Dermis blood vessel endothelial cell (primary cell): ENCODE measurements at places on chromosomes 6 and 20.
A peak's percentile ranks its signal among the peaks of the same experiment; 100 is the strongest.

- peak; percentile 13 for DNase-seq
These were observed 34.3 kb downstream of the FARS2 start for GRCh38 chr6:5295623-5296022.

- DNase-seq, result no peak
These were observed 22.2 kb downstream of the SAMHD1 start for GRCh38 chr20:36929290-36929689.

DNA sequence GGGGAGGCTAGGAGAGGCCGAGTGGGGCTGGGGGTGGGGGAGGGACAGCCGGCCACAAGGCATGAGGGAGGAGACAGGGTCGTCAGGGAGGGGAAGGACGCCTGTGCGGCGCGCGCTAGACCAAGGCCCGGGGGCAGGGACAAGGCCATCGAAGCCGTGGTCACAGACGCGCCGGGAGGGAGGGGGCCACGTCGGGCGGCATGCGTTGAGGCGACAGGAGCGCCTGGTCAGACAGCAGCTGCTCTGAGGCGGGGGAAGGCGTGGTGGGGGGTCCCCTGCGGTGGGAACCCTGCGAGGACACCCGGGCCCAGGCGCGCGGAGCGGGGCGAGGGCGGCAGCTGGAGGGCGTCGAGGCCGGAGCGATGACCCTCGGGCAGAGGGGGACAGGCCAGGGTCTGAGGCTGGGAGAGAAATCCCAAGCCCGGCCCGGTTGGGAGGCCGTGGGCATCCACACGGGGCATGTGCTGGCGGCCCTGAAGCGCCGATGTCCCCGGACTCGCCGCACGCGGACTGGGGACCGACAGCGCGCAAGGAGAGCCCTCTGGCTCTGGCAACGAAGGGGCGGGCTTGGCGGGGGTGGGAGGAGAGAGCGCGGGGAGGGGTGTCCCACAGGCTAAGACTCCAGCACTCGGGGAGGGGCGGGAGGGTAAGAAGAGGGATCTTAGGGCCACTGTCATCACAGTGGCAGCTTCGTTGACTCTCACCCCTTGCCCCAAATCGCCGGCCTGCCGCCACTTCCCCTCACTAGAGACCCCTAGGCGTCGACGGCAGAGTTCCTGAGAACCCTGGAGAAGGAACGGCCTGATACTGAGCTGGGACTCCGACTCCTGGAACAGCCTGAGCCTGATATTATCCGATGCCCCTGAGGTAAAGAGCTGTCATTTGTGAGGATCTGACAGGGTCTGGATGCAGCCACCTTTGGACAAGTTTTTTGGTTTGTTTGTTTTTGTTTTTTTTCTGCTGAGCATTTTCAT is 5.0 kb downstream of the TMEM239 start:
- DNase-seq, result no peak

GRCh38 chr6:31169123-31169857 is 1.2 kb downstream of the POU5F1 start:
- DNase-seq, result no peak

DNA sequence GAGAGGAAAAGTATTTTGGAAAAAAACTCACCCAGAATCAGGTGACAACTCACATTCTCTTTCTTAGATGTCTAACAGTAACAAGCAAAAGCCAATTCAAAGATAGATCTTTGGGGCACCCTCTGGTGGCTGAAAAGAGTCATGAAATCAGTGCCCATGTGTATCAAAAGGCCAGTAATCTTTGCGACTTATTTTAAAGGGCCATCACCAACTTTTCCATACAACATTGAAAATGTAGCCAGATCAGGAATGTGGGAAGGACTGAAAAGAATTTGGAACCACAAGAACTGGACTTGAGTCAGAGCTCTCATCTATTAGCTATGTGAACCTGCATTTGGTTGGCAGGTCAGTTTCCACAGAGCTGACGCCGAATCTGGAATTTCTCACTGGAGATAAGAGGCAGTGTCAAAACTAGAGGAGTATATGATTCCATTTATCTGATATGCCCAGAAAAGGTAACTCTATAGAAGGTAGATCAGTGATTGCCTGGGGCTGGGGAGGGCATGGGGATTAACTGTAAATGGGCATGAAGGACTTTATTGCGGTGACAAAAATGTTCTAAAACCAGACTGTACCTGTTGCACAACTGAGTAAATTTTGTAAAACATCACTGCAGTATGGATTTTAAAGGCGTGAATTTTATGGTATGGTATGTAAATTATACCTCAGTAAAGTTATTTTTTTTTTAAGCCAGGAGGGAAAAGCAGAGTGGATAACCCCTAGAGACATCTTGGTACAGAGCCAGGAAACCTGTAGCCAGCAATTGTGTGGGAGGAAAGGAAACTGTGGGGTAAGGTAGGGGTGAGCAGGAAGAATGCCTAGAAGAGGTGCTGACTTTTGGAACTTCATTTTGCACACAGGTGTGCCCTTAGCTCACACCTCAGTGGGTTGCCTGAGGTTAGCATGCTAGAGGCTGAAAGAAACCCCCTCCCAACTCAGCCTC is 117.1 kb upstream of the ASF1A start:
- peak; percentile 85 for DNase-seq

- DNase-seq, result no peak
These were observed 44.2 kb upstream of the RIPPLY2 start for GRCh38 chr6:83808926-83809325.

DNA sequence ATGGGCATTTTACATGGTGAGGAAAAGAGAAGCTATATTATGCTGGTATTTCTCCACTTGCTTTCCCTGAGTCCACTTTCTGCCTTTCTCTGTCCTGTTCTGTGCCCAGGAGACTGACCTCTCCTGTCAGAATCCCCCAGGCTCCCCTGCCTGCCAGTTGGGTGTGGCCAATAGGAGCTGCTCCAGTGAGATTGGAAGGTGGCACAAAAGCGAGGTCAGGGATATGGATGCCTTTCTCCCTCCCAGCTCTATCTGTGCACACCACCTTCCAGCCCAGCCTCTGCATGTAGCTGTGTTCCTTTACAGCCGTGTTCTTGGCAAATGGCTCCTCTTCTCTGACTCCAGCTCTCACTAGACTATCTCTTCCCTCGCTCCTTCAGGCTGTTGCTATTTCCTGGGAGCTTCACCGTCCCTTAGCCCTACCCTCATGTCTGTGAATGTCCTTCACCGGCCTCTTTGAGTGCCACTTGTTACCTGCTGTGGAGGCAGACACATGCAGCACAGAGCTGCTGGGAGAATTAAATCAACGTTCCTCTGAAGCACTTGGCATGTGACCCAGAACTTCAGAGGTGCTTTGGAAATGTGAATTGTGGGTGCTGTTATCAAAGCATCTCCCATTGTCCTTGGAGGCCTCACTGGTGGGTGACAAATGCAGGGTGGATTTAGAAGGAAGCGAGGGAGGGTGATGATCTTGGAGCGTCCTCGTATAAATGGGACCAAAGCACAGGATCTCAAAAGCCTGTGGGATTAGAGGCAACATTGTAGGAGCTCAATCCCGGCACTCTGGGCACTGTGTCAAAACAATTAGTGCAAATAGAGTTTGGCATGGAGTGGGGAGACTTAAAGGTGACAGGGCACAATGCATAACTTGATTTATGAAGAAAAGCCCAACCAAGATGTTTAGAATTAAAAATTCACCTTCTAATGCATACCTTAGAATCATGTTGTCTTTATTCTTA is 28.9 kb upstream of the RALGAPA2 start:
- no peak for DNase-seq

- no peak for DNase-seq
These were observed 189.0 kb upstream of the SOX4 start for GRCh38 chr6:21404577-21404976.

GRCh38 chr6:87654875-87655454 is 47.1 kb downstream of the AKIRIN2 start:
- no peak for DNase-seq

GRCh38 chr6:108203189-108204112 is 37.6 kb downstream of the NR2E1 start:
- no peak for DNase-seq

DNA sequence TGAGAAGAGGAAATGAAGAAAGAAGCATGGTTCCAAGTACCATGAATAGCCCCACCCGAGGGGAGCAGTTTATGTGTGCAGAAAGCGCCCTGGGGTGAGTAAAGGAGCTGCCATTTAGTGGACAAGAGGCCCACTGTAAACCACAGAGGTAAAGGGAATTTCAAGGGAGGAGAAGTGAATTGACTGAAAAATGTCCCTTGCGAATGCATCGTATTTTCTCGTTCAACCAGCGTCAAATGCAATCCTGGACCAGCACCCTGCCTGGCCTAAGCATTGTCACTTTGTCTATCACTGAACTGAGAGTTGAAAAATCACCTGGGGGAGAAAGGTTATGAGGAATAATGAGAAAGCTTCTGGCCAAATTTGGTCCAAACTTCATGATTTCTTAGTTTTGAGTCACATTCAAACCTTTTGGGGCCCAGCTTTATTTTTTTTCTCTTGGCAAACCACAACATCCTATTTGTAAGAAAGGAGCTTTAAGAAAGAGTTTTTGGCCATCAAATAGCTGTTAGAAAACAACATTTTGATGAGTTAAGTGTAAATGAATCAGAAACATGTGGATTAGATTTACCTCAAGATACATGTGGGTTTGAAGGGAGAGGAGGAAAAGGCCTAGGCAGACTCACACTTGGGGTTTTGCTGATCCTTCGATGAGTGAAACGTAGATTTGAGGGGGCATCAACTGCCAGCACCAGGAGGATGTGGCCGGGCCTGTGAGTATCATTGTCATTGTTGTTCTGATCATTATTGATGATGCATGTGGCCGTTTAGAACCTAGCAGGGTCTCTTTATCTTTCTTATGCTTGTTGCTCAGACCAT is 214.0 kb downstream of the CLIC5 start:
- no peak for DNase-seq

DNA sequence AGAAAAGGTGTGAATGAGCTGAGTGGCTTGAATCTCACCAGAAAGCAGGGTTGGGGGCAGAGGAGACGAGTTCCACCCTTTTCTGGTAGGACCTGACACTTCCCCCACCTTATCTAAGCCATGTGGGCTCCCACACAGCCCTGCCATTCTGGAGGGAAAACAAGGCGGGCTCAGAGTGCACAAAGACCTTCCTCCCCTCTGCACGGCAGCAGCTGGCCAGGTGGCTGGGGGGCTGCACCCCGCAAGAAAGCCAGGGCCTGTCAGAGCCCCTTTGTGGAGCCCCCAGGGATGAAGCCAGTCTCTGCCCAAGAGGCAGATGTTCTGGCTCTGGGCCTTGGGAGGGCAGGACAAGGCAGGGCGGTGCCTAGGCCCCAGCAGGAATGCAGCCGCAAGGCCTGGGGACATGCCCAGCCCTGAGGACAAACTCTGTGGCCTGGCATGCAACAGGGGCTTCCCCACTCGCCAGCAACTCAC is 48.4 kb upstream of the DSN1 start:
- DNase-seq, result no peak

- no peak for DNase-seq
These were observed 138.4 kb downstream of the ELOVL4 start for GRCh38 chr6:79808921-79809320.

GRCh38 chr20:26208296-26209091 is 511.8 kb upstream of the ZNF337 start:
- DNase-seq, result peak; percentile 0

DNA sequence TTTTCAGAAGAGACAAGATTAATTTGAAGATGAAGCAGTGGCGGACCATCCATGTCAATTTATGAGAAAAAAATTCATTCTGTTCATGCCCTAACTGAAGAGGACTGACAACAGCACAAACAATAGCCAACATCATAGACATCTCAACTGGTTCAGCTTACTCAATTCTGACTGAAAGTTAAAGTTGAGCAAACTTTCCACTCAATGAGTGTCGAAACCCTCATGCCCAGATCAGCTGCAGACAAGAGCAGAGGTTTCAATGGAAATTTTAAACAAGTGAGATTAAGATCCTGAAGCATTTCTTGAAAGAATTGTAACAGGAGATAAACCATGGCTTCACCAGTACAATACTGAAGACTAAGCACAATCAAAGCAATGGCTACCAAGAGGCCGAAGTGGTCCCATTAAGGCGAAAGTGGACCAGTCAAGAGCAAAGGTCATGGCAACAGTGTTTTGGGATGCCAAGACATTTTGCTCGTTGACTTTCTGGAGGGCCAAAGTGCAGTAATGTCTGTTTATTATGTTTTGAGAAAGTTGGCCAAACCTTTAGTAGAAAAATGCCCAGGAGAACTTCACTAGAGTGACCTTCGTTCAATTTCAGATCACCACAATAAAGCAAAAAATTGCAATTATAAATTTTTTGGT is 6.1 kb upstream of the SFT2D1 start:
- no peak for DNase-seq

- DNase-seq, result no peak
These were observed 467.4 kb upstream of the CITED2 start for GRCh38 chr6:139841794-139842215.

GRCh38 chr6:144149558-144149893 is 791 bp upstream of the STX11 start:
- DNase-seq, result no peak

DNA sequence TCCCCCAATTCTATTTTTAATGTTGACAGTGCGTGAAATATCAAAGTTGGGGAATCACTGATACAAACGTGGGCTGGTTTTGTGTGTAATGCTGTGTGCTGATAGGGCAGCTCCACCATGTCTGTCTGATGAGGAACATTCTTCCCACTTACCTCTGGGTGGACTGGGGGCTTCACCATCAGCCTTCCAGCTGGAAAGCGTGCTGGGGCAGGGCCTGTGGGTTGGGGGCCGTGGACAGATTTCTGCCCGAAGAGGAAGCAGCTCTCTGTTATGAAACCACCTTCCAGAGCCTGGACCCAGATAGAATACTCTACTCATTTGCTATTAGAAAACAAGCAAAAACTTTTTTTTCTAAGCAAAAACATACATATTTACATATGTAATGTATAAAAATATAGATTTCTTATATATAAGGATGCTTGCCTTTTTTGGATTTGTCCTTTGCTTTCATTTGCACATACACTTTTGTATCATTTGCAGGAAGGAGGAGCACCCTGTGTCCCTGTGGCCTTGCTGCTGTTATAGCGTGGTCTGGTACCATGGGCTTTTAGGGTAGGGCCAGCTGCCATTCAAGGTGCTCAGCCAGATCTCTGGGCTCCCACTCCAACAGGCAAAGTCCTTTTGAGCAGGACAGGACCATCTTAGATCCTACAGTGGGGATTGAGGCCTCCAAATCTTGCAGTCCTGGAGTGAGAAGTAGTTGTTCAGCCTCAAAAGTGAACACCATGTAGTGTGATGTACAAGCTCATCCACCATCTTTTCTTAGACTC is 48.1 kb downstream of the DUSP22 start:
- no peak for DNase-seq
